IMR-90 (cell line): ENCODE measurements at places on chromosomes 2 and 18. TPM values are rescaled to one million over a fixed set of nuclear protein-coding genes. Genes with fewer than 3 reads are reported as not detected.
A peak's percentile ranks its signal among the peaks of the same experiment; 100 is the strongest.

The MREG gene
- 1.7 and 1.8 TPM in 2 replicates for total RNA-seq

- DNase-seq = no peak
Observed at GRCh38 chr2:204321027-204321800, 224.1 kb upstream of the PARD3B start.

- DNase-seq = peak; percentile 77
Observed at GRCh38 chr2:134869946-134870736, 31.7 kb downstream of the ACMSD start.

The PROKR1 gene
- total RNA-seq = not detected in 2 replicates

The TUBA4B gene
- not detected in 2 replicates for total RNA-seq

The TM4SF20 gene
- under 0.01 TPM in 2 replicates for total RNA-seq

- no peak for DNase-seq
Observed at GRCh38 chr2:17196380-17196779, 321.9 kb downstream of the RAD51AP2 start.

GRCh38 chr2:10934979-10935350 lies 23.2 kb downstream of the KCNF1 start:
- DNase-seq = no peak

GRCh38 chr18:69626171-69626570 lies 225.5 kb downstream of the DOK6 start:
- DNase-seq = no peak

The DPP10 gene
- not detected in 2 replicates for total RNA-seq

DNA sequence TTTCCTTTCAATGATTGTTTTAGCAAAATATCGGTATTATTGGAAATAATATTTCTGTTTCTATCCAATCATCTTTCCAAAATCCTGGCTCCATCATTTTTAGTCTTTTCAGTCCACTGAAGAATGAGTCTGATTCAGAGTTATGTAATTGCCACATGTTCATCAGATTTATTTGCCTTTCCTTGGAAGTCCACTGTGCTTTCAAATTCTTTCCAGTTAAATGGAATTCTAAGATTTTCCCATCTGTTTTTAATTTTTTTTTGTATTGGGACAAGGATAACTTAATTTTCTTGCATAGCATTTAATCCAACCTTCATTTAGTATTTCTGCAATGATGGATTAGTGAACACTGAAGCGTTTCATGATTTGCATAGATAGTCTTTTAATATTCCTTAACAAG lies 521.5 kb upstream of the NRXN1 start:
- DNase-seq = peak; percentile 22

DNA sequence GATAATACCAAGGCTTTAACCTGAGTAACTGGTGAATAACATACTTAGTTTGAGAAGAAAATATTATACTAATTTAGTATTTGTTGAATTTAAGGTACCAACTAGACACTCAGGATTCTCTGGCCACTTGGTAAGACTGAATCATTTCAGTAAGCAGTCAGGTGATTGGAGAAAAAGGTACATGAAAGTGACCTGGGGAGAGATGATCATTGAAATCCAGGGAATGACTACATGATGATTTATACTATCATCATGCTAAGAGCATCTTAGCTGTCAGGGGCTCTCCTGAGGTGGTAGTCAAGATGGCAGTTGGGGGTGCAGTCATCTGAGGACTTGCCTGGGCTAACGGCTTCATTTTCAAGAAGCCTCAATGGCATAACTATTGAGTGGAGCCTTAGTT lies 571.2 kb upstream of the ACVR2A start:
- no peak for DNase-seq

The GAL3ST2 gene
- total RNA-seq = not detected in 2 replicates

DNA sequence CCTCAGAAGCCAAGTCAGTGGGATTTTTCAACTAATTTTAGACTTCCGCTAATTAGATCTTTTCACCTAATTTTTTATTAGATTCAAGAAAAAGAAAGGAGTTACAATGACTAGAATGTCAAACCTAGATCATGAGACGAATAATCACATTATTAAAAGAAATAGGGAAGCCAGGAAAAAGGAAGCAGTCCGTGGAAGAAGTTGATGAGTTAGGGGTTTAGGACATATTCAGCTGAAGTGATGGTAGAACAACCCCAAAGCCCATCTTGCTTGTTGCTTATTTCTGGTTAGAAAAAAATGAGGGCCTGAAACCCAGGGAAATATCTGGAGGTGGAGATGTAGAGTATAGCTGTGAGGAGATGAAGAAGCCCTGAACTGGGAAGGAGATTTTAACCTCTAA lies 8.0 kb downstream of the KLF7 start:
- DNase-seq = no peak

DNA sequence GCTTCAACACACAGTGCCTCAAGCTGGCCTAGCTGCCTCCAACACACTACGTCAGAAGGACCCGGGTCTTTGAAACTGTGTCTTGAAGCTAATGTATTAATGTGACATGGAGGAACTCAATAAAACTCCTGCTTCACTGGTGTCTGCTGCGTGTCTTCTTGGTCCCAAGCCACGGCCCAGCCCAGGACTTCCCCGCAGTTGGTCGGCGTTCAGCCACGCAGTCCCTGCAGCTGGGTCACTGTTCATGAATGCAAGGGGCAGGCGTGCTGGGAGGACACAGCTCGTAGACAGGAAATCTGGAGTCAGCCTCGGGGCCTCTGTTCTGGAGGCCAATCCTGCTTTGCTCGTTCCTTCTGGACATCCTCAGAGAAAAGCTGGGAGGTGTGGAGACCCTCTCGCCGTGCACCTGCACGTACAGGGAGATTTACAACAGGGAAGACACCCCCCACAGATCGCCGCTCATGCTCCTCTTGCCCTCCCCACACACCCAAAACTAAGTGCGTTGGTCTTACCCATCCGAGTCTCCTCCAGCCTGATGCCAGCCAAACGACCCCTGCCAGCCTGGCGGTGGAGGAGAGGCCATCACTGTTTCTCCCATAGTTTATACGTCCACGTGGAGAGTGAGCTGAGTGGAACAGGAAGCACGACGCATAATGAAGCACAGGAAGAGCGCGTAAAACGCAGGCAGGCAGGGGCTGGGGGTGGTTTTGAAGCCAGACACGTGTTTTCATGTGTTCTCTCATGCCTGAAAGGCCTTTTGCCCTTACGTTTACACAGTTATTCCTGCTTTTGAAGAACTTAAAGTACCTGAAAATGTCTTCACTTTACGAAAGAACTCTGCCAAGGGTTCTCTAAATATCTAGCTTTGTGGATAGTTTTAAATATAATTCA lies 39.7 kb downstream of the ADI1 start:
- DNase-seq = no peak

DNA sequence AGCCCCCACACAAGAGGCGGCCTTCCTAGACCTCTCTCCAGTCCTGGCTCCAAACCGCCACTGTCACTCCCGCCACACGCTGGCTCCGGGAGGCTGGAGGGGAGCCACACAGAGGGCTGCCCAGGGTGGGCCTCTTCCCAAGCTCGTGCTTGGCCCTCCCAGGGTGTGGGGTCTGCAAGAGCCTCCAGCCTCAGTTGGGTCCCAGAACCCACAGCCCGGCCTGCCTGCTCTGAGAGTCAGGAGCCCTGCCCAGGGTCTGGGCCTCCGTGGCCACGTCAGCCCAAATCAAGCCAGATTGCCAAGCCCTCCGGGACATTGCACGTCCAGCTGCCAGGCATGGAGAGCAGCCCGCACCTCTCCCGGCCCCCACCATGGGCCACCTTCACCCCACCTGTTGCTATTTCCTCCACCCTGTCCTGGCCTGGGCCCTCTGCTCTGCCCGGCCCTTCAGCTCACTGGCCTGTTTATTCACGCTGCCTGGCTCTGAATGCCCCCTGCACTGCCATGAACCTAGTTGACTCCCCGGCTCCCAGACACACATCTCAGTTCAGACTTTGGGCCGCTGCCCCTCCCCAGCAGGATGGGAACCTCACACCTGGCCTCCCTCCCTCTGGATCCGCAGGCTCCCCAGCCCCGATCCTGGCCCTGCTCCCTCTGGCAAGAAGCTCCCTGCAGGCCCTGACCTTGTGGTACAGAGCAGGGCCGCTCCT lies 61.0 kb downstream of the BIN1 start:
- no peak for DNase-seq

GRCh38 chr2:74576211-74576862 lies 21.8 kb downstream of the DOK1 start:
- peak; percentile 88 for DNase-seq

The STPG4 gene
- 0.18 and 0.28 TPM in 2 replicates for total RNA-seq

DNA sequence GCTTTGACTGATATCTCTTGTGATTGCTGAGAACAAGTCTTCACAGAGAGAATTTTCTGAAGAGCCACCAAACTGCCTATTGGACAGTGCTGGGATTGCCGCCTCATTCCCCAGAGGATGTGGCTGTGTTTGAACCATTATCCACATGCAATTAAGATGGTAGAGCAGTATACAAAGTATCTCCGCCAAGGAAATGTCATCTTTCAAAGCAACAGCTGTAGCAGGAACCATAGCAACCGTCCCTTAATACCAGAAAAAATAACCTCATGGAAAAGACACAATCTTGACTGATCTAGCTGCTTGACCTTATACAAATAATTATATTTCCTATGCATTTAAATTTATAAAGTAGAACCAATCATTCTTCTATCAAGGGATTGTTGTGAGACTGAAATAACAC lies 772.6 kb upstream of the FAM98A start:
- DNase-seq = no peak

The CMPK2 gene
- total RNA-seq = 0.18 and 0.28 TPM in 2 replicates

DNA sequence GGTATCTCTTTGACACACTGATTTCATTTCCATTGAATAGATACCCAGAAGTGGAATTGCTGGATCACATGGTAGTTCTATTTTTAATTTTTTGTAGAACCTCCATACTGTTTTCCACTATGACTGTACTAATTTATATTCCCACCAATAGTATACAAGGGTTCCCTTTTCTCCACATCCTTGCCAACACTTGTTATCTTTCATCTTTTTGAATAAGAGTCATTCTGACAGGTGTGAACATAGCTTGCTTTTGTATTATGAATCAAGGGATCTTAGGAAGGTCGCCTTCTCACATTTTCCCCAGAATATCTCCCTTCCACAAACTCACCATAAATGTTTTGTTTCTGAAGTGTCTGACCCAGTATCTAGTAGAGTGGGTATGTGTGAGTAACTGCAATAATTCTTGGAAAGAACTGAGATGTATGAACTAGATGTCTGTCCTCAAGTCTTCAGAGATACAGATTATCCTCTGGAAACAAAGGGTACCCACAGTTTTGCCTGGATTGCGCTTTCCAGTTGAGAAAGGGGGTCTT lies 17.1 kb upstream of the SP3 start:
- no peak for DNase-seq

The PAX8 gene
- total RNA-seq = 0.18 and 0.28 TPM in 2 replicates

- DNase-seq = peak; percentile 86
Observed at GRCh38 chr2:231152800-231153557, 28.1 kb upstream of the HTR2B start.

- DNase-seq = no peak
Observed at GRCh38 chr2:226114436-226114835, 685.2 kb downstream of the IRS1 start.

DNA sequence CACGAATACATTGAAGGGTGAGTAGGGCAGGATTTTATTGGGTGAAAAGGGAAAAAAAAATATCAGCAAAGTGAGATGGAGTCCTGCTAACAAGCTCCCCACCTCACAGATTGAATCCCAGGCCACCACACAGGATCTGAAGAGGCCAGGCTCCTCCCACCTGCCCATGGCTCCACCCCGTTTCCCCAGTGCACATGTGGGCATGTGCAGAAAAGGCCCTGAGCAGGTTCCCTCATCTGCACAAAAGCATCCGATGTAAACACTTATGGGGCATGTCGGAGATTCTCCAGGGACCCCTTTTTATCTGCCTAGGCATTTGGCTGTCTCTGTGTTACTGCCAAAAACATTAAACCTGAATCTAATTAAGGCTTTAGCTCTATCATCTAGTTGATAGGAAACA lies 35.2 kb downstream of the SKA1 start:
- no peak for DNase-seq

DNA sequence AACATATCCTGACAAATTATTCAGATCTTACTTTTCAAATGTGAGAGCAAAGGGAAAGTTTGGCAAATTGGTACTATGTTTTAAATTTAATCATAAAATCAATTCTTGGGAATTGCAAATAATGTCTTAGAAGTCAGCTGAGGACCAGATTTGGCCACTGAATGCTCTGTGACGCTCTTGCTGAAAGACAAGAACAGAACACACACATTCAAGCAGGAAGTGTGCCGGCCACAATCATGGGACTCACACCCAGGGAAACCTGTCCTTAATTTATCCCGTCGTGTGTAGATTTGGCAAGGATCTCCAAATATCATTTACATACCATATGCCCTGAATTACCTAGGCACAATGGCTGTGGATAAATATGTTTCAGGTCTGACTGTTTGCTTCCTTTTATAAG lies 253.1 kb downstream of the TCF4 start:
- DNase-seq = no peak

The TBR1 gene
- not detected in 2 replicates for total RNA-seq

The UGT1A3 gene
- total RNA-seq = not detected in 2 replicates

DNA sequence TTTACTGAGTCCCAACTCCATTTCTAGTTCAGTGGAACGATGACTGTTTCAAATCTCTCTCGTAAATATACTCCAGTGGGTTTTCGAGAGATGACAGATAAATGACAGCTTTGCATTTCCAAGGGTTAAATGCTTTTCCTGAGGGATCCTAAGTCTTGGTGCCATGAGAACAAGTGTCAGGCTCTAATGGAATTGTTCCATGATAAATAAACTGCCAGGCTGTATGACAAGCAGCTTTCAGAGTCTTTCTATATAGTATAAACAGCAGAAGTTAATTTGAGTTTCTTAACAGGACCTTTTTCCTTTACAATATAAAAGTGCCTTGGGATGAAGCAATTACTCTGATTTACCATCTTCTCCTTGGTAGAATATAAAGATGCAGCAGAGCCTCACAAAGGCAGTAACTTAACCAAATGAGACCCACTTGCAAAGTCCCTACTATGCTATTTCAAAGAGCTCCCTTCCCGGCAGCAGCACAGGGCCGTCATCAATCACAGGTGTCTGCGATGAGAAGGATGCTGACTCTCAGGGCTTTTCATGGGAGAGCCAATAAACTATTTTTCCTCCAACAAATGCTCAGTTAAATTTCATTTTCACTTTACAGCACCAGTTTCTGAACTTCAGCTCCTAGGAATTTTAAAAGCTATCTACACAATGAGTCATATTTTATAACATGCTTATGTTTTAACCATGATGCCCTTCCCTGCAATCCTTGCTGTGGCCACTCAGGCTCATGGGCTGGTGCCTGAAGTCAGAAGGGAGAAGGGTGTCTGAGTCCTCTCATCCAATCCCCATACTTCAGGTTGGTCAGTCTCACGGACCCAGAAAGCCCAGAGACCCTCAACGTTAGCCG lies 123.8 kb downstream of the AFF3 start:
- peak; percentile 91 for DNase-seq
